Transverse colon (tissue), 4 donors: ENCODE measurements at places on chromosomes 11 and 22.

DNA sequence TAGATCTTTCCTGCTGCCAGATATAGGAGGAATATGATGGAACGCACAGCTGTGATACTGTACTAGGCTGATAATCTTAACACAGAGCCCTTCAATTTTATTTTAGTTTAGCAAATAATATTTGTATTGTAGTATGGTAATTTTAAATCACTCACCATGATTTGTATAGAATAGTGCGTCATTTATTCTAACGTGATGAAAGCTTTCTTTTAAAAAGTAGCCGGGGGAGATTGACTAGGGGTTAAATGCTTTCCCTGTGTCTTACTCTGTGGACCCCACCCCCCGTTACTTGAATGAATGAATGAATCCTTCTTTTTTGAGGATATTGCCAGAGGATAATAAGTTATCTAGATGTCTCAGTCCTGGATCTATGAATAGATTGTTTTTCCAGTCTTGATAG lies 72.1 kb downstream of the CECR2 start:
- no peak for DNase-seq

- peak; percentile 65 for DNase-seq
Measured at GRCh38 chr11:75275581-75275980, 35.0 kb downstream of the TPBGL start.

DNA sequence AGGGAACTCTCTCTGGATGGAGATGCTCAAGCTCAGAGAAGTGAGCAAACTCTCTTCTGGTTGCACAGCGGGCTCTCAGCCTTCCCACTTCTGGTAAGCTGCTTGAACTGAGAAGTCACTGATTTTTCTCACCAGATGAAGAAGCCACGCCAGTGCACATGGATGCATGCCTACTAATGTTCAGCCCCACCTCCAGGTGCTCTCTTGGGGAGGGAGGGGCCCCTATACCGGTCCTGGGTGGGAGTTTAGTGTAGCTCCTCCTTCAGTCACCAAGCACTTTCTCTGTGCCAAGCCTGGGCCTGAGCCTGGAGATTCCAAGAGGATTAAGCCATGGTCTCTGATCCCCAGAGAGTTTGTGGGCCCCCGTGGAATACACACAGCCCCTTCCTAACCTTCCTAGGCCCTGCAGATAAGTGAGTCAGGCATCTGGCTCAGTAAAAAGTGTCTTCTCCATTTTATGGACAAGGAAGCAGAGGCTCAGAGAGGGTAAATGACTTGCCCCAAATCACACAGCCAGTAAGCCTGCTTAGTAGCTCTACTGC lies 142.2 kb downstream of the ST3GAL4 start:
- no peak for DNase-seq

GRCh38 chr11:47335733-47336132 lies 16.8 kb downstream of the MYBPC3 start:
- no peak for DNase-seq

GRCh38 chr11:9562716-9563115 lies 10.8 kb upstream of the WEE1 start:
- DNase-seq = no peak

- DNase-seq = peak; percentile 42
Measured at GRCh38 chr11:17978553-17979287, 34.1 kb downstream of the SERGEF start.

DNA sequence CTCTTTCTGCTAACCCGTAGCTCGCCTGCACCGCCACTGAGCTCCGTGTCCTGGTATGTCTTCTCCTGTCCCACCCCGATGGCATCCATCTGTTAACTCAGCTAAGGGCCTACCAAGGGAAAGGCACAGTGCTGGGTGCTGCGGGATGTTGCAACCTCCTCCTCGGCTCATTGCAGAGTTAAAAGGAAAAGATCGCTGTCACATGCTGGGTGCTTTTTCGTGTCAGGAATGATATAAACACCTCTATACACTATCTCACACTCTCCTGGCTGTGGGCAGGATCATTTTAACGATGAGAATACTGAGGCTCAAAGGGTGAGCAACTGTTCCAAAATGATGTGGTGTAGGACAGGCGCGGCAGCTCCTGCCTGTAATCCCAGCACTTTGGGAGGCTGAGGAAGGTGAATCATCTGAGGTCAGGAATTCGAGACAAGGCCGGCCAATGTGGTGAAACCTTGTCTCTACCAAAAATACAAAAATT lies 10.1 kb downstream of the TXN2 start:
- no peak for DNase-seq

DNA sequence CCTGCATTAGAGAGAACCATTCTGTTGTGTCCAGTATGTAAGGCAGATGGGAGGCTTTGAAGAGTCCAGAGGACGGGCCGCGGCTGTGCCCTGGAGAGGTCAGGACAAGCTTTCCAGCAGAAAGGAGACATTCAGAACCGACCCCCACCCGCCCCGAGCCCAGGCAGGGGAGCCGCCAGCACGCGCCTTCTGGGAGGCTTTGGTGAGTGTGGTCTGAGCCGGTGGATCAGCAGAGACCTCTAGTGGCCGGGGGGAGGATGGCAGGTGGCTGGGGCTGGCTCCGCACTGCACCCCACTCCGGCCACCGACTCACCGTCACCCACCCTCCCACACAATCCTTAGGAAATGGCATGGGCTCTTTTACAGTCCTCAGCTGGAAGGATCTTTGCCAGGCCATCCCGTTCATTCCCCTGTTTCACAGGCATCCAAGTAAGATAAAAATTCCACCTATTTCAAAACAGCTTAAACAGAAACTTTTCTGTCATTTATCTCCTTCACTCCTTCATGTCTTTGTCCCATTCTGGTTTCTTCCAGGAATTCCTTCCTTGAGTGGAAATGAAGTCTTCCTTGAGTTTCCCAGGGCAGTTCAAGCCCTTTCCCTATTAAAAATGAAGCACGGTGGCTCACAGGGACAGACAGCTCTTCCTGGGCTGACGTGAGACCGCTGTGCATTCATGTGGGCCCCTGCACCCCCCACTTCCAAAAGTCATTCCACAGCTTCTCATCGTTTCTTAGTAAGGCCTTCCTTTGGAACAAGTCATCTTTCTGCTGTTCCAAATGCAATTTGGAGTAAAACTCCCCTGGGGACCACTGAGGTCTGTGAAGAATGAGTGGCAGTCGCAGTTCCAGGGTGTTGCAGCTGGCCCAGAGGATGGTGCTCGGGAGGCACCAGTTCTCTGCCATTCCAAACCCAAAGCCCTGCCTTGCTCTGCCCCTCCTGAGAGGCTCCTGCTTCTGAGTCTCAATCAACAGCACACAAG lies 91.0 kb downstream of the FEZ1 start:
- DNase-seq = peak; percentile 63

GRCh38 chr22:49295465-49295743 lies 532.3 kb downstream of the BRD1 start:
- no peak for DNase-seq

DNA sequence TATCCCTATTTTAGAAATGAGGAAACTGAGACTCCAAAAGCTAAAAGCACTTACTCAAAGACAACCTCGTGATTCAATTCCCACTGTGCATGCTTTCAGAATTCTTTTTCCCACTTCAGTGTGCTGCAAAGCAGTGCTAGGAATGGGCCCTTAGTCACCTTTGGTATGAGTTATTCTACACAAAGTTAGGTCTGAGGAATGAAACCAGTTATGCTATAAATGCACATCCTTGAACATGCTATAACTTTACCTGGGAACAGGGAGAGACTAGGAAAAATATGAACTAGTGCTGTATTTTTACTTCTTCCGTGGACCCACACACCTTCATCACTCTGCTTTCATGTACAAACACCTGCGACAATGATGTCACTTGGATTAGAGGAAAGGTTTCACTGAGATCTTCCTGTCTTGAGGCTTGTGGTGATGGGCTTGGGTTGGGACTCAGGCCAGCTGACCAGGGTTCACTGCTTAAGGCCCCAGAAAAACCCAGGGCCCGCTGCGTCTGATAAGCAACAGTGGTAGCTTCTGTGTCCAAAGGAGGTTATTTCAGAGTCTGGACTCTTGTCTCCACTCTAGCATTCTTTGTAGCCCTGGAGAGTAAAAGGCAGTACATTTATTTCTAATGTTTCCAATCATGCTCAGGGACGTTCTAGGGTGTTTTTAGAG lies 81.6 kb downstream of the ZC3H12C start:
- no peak for DNase-seq

GRCh38 chr11:120878781-120879180 lies 145.1 kb upstream of the TBCEL start:
- no peak for DNase-seq

DNA sequence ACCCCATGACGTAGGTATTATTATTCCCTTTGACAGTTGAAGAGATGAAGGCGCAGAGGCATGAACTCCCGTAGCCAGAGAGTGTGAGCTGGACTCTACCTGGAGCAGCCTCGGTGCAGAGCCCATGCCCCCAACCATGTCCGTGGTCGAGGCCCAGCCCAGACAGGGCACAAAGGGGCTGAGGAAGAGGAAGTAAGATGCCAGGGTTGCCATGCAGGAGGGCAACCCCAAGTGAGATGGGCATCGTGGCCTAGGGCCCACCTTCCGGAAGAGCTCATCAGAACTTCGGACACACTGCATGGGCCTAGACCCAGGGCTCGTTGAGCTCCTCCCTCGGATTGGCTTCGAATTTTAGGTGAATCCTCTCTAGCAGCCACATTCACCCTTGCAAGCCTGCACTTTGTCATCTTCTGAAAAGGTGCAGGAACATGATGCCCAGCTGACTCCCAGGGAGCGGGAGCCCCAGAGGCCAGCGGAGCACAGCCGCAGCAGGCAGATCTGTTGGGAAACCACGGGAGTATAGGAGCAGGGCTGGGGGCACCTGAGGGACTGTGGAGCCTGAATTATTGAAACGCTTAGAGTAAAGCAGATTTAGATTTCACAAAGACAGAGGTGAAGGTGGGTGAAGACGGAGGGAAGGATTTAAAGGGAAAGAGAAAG lies 29.0 kb upstream of the JAM3 start:
- no peak for DNase-seq

- DNase-seq = no peak
Measured at GRCh38 chr11:126537492-126537891, 182.0 kb downstream of the ST3GAL4 start.

- no peak for DNase-seq
Measured at GRCh38 chr22:48426466-48427380, 1401.0 kb downstream of the BRD1 start.

GRCh38 chr11:84420271-84420670 lies 1134.1 kb upstream of the CCDC90B start:
- DNase-seq = no peak

- DNase-seq = no peak
Measured at GRCh38 chr11:85886089-85887056, 31.2 kb downstream of the CCDC83 start.

DNA sequence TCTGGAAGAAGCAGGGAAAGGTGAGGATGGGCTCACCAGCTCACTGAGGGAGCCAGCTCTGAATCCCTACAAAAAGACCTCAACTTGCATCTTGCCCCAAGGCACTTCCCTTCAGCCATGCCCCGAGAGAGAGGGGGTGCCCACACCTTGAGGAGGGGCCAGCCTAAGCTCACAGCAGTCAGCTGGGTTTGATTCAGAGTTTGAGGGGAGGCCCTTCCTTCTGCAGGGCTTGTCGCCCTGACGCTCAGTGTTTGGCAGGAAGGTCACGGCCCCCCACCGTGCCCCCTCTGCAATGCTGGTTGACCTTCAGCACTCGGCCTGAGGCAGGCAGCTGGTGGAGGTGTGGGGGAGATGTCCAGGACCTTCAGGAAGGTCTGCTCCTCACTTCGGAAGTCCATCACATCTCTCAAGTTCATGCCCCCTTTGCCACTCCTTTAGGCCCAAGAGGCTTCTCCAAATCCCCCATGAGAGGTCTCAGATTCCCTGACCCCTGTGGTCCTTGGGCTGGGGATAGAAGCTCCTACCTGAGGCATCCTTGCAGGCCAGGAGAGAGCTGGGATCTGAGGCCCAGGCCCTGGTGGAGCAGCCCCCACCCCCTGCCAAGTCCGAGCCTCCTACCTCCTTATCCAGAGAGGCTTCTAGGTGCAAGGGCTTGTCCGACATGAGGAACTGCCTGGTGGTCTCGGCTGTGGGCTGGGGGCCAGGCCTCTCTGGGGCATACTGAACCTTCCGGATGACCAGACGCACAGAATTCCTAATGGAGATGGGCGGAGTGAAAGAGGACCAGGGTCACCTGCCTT lies 37.6 kb downstream of the TPBGL start:
- no peak for DNase-seq

- DNase-seq = no peak
Measured at GRCh38 chr11:128214263-128214662, 373.1 kb downstream of the ETS1 start.
